ENCODE measurements at places on chromosomes 6 and 20.

GRCh38 chr6:52595796-52596130 lies 18.9 kb upstream of the TRAM2 start:
- DNase-seq, result no peak

DNA sequence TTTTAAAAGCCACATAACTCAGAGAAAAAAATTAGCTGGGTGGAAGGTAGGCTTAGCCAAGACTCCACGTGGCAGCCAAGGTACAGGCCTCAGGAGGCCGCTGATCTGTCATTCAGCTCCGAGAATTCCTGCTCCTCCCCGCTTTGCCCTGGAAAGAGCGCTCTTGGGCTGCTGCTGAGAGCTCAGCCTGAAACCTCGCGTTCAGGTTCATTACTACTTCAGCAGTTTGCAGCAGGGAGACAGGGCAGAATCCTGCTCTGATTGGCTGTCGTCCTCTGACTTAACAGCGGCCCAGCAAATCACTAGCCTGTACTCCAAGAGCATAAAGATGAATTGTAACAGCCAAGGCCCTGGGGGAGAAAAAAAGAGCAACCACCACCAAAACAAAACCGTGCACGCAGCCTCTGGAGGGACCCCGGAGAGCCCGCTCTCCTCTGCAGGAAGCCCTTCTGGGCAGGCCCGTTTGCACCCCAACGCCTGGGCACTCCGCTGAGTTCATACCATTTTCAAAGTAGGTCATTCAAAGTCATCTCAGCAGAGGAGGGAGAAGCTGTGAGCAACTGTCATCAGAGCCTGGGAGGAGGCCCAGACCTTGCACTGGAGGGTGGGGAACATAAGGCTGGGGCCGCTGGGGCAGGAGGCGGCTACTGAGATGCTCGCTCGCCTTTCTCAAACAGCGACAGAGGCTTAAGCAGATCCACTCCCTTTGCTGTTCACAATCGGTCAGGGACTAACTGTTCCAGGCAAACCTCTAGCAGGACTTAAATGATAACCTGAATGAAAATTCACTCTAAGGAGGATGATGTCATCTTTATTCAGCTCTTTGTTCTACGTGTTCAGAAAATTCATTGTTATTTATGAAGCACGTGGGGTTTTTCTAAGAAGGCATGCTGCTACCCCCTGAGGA lies 42.3 kb upstream of the ATXN1 start:
- peak; percentile 82 for DNase-seq

DNA sequence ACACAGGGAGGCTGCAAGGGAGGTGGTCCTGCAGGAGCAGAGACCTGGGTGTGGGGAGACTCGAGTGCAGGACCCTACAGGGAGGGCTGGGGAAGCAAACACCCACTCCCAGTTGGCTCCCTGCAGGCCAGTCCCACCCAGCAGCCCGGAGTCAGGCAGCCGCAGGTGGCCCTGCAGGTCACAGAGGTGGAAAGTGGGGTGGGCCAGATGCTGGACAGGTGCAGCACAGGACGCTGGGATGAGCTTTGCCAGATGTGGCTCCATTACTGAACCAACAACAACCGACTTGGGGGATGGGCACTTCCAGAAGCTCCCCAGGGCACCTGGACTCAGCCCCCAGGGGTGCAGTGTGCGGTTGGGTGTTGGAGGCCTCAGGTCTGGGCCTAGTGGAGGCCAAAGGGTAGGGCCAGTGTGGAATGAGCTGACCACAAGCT lies 26.6 kb upstream of the MYT1 start:
- no peak for DNase-seq

DNA sequence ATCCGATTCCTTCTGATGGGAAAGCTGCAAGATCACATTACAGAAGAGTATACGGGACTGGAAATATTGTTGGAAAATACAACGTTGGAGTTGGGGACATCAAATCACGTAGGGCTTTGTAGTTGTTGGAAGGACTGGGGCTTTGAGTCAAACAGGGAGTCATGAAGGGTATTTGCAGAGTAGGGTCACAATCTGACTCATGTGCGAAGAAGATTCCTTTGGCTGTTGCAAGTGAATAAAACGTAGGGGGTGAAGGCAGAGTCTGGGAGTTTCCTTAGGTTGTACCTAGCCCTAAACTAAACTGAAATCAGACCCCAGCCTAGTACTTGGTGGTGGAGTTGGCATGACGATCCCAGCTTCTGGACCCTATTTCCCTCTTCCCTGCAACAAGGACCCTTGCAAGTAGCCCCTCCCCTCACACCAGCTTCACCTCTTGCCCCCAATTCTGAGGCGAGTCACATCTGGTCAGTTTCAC lies 32.3 kb downstream of the SNX5 start:
- no peak for DNase-seq

- DNase-seq, result no peak
Observed at GRCh38 chr6:111552958-111553357, 52.7 kb downstream of the TRAF3IP2 start.

Data from left renal pelvis (tissue), 4 donors.